Stimulated activated CD8-positive, alpha-beta memory T cell treated with anti-CD3 and anti-CD28 coated beads, Interleukin-4, amount 100 ng/mL, for 24 hours (primary cell): ENCODE measurements at places on chromosomes 7 and 10.
A peak's percentile ranks its signal among the peaks of the same experiment; 100 is the strongest.

GRCh38 chr10:123669886-123670285 lies 3.7 kb downstream of the GPR26 start:
- DNase-seq: no peak

DNA sequence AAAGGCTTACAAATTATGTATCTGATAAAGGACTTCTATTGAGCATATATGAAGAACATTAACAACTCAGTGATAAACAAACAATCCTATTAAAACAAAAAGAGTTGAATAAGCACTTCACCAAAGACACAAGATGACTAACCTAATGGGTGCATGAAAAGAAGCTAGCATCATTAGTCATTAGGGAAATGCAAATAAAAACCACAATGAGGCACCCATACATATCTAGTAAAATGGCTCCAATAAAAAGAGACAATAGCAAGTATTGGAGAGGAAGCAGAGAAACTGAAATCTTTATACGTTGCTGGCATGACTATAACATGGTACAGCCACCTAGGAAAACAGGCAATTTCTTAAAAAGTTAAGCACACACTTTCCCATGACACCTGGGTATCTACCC lies 77.6 kb upstream of the ZMIZ1 start:
- DNase-seq: no peak

DNA sequence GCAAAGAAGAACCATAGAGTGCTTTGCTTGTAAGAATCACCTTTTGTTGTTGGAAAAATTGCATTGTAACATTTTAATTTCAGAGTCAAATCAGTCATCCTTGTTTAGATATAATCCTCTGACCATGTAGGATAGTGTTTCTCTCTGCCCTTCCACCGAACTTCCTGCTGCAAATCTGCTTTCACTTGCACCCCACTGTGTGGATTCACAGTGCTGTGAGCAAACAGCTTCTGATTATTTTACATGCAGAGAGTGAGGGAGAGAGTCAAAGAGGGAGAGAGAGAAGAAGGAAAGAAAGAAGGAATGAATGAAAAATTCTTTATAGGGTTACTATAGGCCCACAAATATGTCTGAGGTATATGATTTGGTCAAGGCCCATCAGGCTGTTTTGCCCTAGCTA lies 30.0 kb upstream of the SEM1 start:
- no peak for DNase-seq

GRCh38 chr7:49714182-49714581 lies 59.3 kb upstream of the VWC2 start:
- no peak for DNase-seq

DNA sequence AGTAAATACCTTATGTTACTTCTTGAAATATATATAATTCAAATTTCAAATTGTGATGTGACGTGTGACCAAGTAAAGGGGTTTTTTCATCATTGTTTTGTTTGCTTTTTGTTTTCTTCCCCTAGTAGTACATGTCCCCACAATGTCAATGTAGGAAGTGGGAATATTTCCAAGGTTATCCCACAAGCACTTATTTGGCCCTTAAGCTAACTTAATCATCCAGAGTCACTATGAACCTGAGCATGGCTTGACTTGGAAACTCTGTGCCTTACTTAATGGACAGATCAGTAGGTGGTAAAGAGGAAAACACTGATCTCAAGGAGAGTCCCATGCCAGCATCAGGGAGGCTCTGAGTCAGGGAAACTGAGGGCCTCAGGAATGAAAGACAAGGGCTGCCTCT lies 569.3 kb upstream of the IGFBP3 start:
- no peak for DNase-seq

- no peak for DNase-seq
Measured at GRCh38 chr7:143490717-143491306, 13.1 kb downstream of the TAS2R41 start.

GRCh38 chr7:33593611-33594010 lies 311.7 kb upstream of the BMPER start:
- DNase-seq: no peak

DNA sequence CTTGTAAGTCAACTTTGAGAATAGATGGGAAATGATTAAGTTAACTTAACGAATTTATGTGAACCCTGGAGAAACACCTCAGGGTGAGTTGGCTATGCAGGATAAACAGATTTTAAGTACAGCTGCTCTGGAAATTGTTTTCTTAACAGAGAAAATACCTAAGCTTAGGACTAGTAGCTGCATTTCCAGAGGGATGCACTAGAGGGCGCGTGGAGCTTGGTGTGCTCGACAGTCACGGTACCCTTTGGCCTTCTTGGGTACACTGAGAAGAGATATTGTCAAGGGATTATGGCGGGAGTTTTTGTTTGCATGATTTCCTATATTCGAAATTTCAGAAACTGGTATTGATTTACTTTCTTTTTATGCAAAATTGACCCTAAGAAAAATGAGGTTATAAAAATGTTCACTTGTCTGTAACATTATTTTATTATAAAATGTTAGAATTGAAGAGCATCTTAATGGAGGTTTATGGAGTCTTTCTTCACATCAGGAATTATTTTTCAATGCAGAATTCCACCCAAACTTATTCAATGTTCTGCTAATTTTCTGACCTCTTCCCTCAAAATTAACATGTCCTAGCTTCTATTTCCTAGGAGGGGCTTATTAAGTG lies 58.4 kb upstream of the MYO3A start:
- peak; percentile 46 for DNase-seq

GRCh38 chr10:77104459-77104980 lies 533.1 kb downstream of the KCNMA1 start:
- no peak for DNase-seq

GRCh38 chr10:98344589-98345038 lies 70.4 kb downstream of the PYROXD2 start:
- DNase-seq: no peak

- no peak for DNase-seq
Measured at GRCh38 chr10:75540357-75540966, 109.0 kb downstream of the LRMDA start.

DNA sequence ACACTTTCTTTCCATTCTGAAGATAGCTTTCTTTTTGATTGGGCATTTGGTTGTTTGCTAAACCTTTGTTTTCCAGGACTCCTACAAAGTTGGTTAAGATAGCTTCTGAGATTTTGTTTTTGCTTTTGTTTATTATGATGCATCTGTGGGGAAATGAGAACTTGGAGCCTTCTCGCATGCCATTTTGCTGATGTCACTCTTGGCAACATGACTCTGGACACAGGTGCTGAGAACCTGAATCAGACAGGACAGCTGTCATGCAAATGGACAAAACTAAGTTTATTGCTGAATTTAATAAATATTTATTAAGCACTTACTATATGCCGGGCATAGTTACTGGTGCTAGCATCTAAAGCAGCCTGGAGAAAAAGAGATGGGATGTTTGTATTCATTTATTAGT lies 274.1 kb downstream of the ZEB1 start:
- no peak for DNase-seq

- no peak for DNase-seq
Measured at GRCh38 chr7:92421676-92422435, 25.4 kb upstream of the GATAD1 start.

- no peak for DNase-seq
Measured at GRCh38 chr10:103669243-103669929, 175.9 kb downstream of the NEURL1 start.

DNA sequence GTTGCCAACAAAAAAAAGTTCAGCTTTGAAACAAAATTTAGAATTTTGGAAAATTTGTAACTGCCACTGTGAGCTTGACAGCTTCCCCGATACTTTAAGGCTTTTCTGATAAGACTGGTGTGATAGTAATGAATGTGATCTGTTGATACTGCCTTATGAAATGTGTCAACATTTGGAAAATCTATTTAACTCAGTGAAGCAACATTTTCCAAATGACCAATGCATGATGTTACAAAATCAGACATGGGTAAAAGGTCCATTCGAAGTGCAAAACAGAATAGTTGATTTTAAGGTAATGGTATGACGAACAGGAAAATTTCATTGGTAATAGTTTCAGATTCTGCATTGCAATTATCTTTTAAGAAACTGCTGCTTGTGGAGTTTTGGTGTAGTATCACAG lies 175.4 kb downstream of the SEM1 start:
- no peak for DNase-seq

GRCh38 chr10:22315455-22316285 lies 518 bp upstream of the COMMD3 start:
- no peak for DNase-seq
